Stimulated activated CD4-positive, alpha-beta T cell treated with anti-CD3 and anti-CD28 coated beads, Interleukin-1b, Interleukin-23, amount 100 ng/mL, for 24 hours (primary cell): ENCODE measurements at places on chromosomes 6 and 20.

DNA sequence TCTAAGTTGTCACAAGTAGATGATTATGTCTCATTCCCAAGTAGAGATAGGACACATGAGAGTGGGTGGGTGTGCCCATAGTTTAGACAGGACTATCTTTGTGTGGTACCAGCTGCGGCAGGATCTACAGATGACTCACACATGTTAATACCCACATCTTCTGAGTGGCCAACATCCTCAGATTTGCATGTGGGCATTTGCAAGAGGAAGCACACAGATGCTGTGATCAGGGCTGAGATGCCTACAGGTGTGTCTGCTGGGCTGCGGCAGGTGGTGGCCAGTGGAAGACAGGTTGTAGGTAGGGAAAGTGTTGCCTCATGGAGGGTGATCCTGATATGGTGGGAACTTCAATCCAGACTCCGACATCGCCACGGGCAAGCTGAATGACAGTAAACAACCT, 50.8 kb downstream of the UTRN start:
- no peak for DNase-seq

DNA sequence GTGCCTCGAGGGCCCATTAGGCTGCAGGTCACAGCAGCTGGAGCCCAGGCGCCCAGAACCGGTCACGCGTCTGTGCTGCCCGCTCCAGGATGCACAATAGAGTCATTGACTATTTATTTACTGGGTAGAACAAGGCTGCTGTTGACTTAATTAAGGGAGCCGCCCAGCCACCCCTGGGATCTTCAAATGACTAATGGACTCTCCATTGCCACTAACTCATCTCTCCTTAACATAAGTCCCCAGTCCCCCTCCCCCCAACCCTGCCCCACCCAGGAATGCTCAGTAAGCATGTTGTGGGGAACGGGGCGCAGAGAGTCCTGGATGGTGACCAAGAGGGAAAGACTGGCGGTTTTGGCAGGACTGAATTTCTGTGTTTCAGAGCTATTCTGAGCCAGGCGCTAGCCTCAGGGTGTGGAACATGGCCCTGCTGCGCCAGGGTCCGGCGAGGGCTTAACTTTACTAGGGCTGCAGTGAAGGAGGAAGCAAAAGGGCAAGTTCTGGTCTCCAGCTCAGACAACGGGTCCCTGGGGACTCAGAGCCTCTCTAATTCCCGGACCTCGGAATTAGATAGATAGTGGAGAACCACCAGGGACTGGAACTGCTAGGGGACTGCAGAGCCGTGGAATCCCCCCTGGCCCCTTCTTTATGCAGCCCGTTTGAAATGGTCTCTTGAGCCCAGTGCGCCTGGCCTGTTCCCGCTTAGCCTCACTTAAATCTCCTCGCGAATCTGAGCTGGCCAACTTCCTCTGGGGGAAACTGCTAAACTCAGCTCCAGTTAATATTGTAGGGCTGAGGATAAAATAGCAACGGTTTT, 1.5 kb upstream of the GRIK2 start:
- no peak for DNase-seq

DNA sequence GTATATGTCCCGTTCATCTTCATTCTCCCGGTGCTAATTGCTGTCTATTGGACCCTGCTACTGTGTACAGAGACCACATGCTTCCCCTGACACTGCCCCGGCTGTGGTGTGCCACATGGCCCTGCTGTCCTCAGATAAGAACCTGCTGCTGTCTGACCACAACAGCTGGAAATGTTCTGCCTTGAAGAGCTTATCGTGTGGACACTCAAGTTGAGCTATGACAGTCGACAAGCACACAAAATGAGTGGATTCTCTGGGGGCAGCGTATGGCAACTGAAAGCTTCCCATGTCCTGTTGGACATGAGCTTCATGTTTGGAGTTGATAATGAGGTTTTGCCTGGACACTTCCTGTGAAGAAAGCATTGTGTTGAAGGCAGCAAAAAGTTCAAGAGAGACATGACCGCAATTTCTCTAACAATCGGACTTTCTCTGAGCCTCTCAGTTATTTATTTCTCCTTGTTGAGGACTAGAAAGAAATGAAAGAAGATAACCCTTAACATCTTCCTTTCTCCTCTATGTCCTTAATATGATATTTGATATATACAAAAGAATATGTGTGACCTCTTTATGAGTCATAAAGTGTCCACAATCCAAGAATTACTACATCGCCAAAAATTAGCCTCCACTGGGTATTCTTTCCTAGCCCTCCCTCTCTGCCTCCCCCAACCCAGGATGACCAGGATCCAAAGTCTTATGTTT, 187.1 kb upstream of the TCF21 start:
- DNase-seq, result no peak

DNA sequence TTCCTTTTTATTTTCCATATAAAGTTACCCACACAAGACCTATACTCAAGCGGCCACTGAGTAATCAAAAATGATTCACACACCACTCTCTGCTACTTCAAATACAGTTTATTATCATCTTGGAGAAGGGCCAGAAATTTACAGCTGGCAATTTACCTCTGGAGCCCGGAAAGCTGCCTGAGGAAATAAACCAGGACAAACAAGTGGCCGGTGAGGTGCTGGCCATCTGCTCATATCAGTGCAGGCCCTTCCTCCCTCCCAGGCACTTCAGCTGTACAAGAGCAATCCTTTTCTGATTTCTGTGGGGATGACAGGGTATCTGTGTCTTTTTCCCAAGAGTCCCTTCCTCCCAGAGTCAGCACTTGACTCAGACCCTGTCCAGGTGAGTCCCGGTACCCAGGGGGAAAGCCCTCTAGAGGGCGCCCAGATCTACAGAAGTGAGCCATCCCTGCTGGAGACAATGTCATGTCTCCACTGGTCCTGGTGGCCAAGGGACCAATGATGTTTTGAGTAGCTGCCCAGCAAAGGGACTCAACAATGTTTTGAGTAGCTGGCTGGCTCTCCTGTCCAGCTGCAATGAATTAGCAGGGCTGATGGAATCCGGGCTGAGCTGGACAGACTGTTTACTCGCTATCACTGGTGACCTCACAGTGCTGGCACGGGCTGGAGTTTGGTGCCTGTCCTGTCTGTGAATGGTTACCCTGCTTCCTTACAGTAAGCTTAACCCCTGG, 23.6 kb downstream of the LRP11 start:
- no peak for DNase-seq

GRCh38 chr6:13761361-13762036, 49.9 kb upstream of the RANBP9 start:
- DNase-seq, result no peak

DNA sequence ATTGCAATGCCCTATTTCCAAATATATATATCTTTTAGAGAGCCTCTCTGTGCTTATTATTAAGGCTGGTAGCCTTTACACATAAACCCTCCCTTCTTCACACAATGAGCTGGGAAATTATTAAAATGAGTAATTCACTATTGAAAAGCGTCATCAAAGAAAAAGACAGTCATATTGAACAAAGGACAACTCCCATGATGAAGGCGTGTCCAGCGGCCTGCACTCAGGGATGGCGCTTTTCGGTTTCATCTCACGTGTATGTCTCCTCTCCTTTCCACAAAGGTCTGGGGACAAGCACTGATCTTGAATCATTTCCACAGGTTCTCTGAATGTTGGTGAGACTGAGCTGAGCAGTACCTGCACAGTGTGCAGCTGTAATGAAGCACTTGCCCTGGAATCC, 3.5 kb downstream of the SERPINB9 start:
- DNase-seq, result no peak

- DNase-seq, result no peak
These were observed 111.3 kb downstream of the LRRC1 start for GRCh38 chr6:53906103-53906502.
